ENCODE measurements at places on chromosomes 12 and 14. TPM values are rescaled to one million over a fixed set of nuclear protein-coding genes. Genes with fewer than 3 reads are reported as not detected.

DNA sequence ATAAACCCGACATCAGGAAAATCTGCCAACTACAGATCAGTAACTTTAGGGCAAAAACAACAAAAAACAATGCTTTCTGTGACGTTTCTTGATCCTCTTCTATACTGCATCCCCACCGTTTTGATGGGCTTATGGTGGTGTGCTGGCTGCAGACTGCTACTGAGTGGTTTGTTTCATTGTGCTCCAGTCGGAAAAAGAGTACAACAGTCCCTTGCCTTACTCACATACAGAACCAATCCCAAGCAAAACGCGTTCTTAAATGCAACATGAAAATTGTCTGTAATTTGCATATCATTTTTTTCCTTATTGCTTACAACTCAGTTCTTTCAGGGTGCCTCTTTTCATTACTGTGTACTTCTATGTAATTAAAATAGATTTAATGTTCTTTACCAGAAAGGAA, 2.3 kb downstream of the ETV6 start:
- H3K27ac ChIP-seq, result peak overlapping the region; percentile 96
- peak overlapping the region; percentile 98 for H3K4me3 ChIP-seq
- peaks cover 49% of the 10 kb centered on the region for H3K4me1 ChIP-seq
- no peak for DNase-seq
- peaks cover 4% of the 10 kb centered on the region for H3K36me3 ChIP-seq

Gene ARMH4
- total RNA-seq, result not detected

DNA sequence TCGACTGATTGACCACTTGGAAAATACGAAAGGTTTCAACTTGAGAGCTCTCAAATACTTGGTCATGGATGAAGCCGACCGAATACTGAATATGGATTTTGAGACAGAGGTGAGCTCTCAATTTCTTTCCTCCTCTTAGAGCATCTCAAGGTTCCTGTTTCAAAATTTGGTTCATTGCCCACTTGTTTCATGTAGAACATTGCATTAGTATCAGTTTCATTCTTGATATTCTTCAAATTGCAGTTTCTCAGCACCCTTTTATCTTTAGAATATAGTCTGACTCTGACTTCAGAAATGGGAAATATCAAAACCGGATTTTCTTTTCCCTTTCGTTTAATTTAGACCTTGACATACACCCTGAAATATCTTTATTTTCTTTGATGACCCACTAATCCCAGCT, 8.8 kb downstream of the DDX47 start:
- DNase-seq, result no peak
- no peak overlapping the region for H3K4me3 ChIP-seq
- H3K36me3 ChIP-seq, result peaks cover 16% of the 10 kb centered on the region
- H3K27me3 ChIP-seq, result no peaks in the 10 kb centered on the region
- no peak overlapping the region for H3K27ac ChIP-seq

- H3K4me1 ChIP-seq, result peaks cover 7% of the 10 kb centered on the region
- H3K27me3 ChIP-seq, result peaks cover 31% of the 10 kb centered on the region
These were observed at the start of gene PYGL for GRCh38 chr14:50943943-50944646. PYGL (minus strand) TSS chr14:50944483; CDS start chr14:50944403, 80 bp downstream.

Gene PTPN21
- not detected for total RNA-seq

Gene USP5
- total RNA-seq, result 76.1 TPM

Measured in T-helper 17 cell (primary cell).